ENCODE measurements at places on chromosomes 3 and 15.

DNA sequence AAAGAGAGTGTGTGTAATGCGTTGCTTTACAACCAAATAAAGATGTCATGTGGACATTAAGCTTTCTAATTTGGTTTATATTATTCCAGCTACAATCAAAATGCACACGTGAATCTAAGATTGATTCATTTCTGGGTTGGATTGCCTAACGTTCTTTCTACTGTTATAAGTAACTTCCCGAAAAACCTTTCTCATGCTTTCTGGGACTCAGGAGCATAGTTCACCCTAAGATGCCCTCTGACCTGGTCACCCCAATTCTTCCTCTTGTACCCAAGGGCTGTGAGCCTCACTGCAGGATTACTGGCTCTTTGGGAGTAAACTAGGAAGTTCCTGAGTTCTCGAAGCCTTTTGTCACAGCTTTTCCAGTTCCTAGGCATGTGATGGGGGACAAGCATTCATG, 12.7 kb upstream of the LMCD1 start:
- DNase-seq = no peak

DNA sequence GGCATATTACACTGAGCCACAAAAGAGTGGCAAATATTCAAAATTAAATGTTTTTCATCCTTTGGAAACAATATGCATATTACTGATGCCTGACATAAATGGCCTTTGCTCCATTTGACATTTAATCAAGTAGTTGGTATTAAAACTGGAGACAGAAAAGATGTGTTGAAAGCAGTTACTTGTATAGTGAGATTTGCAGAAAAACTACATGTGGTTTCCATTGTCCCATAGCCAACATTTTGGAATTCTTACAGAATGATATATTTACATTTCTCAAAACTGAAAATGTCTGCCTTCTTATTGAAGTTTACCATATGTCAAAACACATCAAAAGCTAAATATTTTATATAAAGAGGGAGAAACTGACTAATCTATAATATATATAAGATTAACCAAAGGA, 21.6 kb downstream of the SHOX2 start:
- DNase-seq = no peak

GRCh38 chr3:64716110-64716710, 28.4 kb upstream of the ADAMTS9 start:
- DNase-seq = no peak

GRCh38 chr3:84835366-84835765, 123.4 kb upstream of the CADM2 start:
- no peak for DNase-seq

- DNase-seq = no peak
These were observed 6.5 kb downstream of the PSMD2 start for GRCh38 chr3:184305577-184305976.

DNA sequence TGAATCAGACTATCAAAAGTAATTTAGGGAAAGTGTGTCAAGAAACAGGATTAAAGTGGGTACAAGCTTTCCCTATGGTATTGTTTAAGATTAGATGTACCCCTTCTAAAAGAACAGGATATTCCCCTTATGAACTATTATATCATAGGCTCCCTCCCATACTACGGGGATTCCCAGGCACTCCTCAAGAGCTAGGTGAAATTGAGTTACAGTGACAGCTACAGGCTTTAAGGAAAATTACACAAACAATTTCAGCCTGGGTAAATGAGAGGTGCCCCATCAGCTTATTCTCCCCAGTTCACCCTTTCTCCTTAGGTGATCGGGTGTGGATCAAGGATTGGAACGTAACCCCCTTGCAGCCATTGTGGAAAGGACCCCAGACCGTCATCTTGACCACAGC, 240.8 kb upstream of the CNTN6 start:
- no peak for DNase-seq

DNA sequence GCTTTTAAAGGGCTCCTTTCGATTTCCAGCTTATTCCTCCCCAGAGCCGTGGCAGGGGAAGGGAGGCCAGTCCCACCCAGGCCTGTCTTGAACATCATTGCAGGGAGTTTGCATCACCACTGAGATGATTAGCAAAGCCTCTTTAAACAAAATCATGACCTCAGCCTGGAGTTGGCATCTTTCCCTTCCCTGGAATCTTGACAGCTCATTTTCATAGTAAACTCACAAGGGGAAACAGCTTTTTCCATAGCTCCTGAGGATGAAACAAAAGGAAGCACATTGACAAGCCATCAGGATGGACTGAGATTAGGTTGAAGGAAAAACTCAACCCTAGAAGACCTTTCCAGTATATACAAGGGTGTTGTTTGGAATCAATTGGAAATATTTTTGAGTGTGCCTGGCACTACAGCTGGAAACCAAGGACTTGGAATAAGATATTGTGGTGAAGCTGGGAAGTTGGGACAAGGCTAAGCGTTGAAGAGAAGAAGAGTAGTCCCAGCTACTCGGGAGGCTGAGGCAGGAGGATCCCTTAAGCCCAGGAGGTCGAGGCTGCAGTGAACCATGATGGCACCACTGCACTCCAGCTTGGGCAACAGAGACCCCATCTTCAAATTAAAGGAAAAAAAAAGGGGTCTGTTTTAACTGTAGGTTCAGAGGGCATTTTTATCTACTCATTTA, 3.1 kb upstream of the LARP6 start:
- DNase-seq = no peak

DNA sequence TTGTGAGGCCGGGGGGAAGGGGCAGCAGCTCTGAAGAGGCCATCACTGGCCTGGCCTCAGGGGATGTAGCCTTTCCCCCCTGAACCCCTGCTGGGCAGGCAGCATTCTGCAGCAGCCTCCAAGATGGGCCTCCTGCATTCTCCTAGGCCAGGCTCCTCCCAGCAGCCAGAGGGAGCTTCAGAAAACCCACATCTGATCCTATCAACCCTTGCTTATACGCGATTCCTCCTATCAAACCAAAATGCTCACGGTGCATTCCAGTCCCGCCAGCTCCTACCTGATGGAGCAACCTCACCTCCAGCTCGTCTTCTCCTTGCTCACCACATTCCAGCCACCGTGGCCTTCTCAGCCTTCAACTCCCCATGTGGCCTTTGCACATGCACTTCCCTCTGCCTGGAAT, 85.7 kb downstream of the MEGF11 start:
- no peak for DNase-seq

DNA sequence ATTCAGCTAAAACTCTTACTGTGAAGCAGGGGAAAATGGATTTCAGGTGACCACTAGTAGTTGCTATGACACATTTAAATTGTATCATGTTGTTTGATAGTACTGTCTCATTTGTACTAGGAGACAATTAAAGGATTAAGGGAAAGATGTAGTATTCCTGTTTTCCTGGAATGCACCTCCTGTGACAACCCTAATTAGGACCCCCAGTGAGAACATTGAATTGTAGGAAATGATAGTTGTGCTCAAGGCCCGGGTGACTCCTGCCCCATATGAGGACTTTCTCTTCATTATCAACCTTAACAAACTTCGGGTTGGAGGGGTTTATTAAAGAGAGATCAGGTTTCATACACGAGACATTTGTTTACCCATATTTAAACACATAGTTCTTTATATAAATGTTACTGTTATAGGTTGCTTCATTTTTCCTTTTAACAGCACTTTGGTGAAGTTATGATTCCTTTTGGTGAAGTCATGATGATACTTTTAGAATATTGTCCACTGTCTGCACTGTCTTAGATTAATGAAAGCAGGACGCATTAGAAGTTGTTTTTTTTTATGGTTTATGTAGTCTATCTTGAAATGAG, 392.6 kb upstream of the NAALADL2 start:
- no peak for DNase-seq

DNA sequence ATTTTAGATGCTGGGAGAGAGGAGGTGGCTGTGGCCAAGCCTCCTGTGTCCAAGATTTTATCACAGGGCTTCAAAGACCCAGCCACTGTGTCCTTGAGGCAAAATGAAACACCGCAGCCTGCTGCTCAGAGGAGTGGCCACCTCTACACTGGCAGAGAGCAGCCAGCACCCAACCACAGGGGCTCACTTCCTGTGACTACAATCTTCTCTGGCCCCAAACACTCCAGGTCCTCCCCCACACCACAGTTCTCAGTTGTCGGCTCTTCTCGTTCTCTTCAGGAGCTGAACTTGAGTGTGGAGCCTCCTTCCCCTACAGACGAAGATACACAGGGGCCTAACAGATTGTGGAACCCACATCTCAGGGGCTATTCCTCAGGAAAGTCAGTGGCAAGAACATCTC, 45.6 kb downstream of the CDAN1 start:
- DNase-seq = no peak

GRCh38 chr3:164222197-164222596, 856.1 kb downstream of the SI start:
- DNase-seq = no peak

DNA sequence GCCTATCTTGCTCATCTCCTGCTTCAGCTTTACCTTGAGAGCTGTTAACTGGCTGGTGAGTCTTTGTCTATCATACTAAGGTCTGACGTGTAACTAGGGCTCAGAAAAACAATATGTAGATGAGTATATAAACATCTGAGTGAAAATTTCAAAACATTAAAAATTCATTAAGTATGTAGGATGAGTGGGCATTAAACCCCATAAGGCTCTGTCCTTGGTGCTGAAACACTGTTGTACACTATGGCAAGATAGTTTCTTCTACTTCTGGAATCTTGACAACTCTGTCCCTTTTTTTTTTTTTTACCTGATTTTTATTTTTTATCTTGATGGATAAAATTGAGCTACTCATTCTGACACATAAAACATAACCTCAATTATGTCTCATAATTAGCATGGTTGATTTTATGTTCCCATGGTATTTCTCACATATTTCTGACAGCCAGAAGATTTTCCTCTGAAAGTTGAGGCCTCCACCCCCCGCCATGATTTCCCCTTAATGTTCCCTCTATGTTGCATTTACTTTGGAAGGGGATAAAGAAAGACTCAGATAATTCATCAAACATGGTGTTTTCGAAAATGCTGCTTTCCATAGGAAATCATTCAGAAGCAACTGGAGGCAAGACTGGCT, 54.3 kb downstream of the DGKG start:
- no peak for DNase-seq

DNA sequence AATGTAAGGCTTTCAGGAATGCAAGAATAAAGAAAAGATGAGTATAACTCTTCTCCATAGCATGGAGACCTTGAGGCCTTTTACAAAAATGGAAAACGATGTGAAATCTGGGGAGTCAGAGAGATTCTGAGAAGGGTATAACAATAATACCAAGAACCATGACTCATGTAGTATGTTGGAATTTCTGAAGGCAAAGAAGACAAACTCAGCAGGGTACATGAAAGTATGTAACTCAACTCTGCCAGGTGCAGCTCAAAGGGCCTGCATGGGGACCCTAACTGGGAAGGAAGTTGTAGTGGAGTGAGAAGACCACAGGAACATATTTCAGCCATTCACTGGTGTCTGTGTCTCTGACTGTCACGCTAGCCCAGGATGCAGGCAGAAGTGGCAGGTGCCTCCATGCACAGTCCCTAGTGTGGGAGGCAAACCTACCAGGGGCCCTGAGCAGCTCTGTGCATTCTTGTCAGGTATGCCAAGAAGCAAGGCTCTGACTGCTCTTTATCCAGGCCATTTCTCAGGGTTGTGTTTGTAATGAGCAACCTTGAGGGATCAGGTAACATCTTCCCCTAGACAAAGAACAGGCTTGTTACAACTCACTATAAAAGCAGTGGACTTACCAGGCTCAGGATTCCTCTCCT, 57.2 kb downstream of the GPR156 start:
- no peak for DNase-seq

- DNase-seq = no peak
These were observed 21.8 kb downstream of the ITPR1 start for GRCh38 chr3:4514916-4515315.

DNA sequence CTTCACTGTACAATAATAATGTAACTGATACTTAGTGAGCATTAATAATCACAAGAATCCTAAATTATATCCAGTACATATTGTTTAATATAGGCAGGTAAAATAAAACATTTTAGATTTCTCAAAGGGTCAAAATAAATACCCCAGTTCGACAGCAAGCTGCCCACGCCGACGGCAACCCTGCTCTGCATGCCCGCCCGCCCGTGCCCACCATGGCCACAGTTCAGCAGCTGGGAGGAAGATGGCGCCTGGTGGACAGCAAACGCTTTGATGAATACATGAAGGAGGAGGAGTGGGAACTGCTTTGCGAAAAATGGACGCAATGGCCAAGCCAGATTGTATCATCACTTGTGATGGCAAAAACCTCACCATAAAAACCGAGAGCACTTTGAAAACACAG, 22.9 kb downstream of the BTBD1 start:
- no peak for DNase-seq

DNA sequence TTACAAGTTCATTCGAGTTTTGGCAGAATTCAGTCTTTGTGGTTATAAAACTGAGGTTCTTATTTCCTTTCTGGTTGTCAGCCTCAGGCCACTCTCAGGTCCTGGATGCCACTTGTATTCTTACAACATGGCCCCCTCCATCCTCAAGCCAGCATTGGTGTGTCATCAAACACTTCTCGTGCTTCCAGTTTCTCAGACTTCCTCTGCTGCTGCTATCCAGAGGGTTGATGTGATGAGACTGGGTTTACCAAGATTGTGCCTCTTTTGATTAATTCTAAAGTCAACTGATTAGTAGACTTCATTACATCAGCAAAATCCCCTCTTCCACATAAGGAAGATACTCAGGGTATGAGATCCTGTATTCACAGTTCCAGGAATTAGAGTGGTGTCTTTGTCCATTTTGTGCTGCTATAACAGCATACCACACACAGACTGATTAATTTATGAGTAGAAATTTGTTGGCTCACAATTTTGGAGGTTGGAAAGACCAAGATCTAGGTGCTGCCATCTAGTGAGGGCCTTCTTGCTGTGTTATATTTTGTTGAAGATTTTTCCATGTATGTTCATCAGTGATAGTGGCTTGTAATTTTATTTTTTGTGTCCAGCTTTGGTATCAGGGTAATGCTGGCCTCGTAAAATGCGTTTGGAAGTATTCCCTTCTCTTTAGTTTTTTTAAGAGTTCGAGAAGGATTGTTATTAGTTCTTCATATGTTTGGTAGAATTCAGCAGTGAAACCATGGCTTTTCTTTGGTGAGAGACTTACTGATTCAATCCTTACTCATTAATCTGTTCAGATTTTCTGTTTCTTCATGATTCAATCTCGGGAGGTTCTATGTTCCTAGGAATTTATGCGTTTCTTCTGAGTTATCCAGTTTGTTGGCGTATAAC, 11.1 kb downstream of the LRCH3 start:
- DNase-seq = no peak

DNA sequence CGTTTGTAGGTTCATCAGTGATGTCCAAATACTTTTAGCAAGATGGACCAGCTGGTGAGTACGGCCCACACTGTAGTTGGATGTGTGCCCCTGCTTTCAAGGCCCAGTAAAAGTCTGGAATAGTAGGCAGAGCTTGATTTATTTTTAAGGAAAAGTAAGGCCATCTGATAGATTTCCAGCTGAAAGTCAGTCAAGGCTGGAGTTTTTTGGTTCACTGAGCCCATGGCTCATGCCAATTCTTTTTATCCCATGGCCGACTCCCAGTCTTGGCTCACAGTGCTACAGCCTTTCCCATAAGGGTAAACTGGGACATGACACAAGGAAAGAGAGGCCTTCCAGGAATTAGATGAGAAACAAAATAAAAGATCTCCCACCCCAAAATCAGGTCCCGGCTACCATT, 13.5 kb downstream of the CCDC80 start:
- no peak for DNase-seq

All from NCI-H1436 (cell line).